ENCODE measurements at places on chromosomes 13 and 19.
A peak's percentile ranks its signal among the peaks of the same experiment; 100 is the strongest.

DNA sequence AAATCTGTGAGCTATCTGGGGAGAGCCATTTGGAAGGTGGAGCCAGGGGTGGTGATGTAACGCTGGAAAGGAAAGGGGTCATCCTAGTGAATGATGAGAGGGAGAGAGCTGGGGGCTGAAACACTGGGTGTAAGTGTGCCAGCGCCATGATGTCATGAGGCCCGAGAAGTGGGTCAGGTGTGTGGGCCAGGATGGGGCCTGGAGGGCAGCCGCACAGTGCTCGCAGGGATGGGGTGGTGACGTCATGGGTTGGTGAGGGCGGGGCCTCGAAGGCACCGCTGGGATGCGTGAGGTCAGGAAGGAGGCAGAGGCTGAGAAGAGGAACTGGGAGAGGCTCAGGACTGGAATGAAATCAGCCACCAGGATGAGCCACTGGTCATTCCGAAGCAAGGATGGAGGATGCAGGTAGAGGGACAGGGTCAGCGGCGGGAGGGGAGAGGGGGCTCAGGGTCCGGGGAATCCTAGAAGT, 4.4 kb downstream of the CCDC61 start:
- no peak for DNase-seq

GRCh38 chr19:49142866-49143335, 12.3 kb downstream of the HRC start:
- DNase-seq, result no peak

GRCh38 chr19:334296-335071, 10.1 kb downstream of the MIER2 start:
- no peak for DNase-seq

DNA sequence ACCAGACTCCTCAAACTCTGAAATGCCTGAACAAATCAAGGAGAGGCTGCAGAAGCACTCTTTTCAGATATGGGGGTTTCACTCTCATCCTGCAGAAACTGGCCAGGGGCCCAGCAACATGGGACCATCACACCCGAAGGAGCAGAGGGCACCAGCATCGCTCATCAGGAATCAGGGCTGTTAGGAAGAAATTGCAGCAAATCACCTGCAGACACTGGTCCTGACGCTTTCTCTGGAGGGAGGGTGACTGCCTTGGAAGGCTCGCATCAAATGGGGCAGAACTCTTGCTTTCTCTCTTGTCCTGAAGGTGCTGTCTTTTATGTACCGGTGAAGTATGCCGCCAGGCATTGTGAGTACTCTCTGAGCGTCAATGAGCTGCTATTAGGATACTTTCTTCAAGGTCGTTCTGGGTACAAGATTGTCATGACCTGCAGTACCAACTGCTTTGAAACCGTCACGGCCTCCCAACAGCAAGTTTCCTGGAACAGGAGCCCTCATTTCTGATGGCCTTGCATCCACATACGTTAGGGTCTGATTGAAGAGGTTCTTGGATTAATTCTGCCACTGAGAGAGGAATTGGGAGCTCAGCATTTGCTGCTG, 155.7 kb upstream of the SOX1 start:
- no peak for DNase-seq

DNA sequence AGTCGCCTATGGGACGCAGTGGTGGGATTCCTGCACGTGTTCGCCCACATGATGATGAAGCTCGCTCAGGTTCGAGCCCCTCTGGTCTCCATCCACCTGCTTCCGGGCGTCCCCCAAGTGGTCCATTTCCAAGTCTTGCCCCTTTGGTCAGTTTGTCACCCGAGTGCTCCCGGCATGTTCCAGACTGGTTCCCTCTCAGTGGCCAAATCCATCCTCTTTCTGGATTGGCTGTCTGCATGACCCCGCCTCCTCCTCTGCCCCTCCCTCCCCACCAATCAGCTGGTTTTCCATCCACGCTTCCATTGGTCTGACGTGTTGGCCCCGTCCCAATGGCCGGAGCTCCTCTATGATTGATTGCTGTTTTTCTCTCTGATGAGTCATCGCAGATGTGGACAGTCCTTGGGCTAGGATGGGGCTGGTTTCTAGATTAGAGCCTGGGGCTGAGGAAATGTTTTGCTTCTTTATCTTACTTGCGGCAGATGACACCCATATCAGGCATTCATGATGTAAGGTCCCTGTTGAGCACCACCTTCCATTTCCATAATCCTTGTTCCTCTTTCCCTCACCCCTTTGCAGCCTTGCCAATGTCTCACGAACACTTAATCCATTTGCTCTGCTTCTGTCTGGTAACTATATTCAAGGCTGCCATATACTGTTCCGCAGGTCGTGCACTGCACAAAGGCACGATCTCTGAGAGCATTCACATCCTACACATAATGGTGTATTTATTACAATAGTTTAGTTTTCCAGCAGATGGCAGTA, 73.8 kb downstream of the MAP4K1 start:
- peak; percentile 77 for DNase-seq

DNA sequence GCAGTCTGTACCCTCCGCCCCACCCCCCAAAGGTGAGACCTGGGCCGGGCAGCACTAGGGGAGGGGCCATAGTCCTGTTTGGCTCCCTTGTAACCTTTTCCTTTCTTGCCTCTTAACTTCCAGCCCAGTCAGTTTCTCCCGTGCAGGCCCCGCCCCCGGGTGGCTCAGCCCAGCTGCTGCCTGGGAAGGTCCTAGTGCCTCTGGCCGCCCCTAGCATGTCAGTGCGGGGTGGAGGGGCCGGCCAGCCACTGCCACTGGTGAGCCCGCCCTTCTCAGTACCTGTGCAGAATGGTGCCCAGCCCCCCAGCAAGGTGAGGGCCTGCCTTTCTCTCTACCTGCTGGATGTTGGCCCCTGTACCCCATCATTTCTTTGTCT, 10.5 kb upstream of the PRR19 start:
- no peak for DNase-seq

DNA sequence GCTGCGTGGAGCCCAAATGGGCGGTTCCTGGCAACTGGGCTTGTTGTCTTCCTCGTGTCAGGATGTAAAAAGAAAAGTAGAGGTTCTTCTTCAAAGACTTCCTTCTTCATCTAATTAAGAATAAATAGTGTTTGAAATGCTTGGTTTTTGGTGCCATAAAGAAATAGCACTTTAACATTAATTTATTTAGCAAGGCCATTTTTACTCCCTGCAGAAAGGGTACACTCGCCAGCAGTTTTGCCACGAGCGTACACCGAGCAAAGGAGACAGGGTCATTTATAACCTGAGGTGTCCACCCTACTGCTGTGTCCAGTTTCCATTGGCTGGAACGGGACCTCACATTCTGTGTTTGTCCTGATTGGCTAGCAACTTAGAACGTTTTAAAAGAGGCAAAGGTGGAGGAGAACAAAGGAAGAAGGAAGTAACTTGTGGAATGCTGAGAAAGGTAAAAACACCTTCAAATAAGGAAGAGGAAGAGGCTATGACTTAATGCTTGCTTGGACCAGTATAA, 21.8 kb upstream of the OR10H1 start:
- DNase-seq, result no peak

- DNase-seq, result peak; percentile 11
Observed at GRCh38 chr19:50173127-50173526, 10.0 kb upstream of the IZUMO2 start.

GRCh38 chr19:14369399-14370168, 11.7 kb upstream of the ADGRE5 start:
- DNase-seq, result no peak

GRCh38 chr19:37506387-37507166, at the start of gene ZNF793:
Gene ZNF793, plus strand, starts transcription at chr19:37506939. Its CDS starts 16,501 bp downstream, at chr19:37523440.
- no peak for DNase-seq

- no peak for DNase-seq
Observed at GRCh38 chr19:16589917-16590316, 17.7 kb upstream of the SLC35E1 start.

DNA sequence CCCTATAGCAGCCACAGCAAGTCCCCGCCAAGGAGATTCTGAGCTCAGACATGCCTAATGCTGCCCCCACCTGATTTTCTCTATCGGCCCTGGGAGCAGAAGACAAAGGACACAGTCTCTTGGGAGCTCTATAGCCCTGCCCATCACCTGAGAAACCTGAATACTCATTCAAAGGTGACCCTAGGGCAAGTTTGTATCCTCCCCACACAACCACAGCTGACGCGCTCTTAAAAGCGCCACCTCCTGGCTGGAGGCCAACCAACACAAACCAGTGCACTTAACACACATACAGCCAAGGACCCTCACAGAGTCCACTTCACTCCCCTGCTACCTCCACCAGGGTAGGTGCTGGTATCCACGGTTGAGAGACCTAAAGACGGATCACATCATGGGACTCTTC, 8.8 kb upstream of the IGFL4 start:
- DNase-seq, result peak; percentile 12

DNA sequence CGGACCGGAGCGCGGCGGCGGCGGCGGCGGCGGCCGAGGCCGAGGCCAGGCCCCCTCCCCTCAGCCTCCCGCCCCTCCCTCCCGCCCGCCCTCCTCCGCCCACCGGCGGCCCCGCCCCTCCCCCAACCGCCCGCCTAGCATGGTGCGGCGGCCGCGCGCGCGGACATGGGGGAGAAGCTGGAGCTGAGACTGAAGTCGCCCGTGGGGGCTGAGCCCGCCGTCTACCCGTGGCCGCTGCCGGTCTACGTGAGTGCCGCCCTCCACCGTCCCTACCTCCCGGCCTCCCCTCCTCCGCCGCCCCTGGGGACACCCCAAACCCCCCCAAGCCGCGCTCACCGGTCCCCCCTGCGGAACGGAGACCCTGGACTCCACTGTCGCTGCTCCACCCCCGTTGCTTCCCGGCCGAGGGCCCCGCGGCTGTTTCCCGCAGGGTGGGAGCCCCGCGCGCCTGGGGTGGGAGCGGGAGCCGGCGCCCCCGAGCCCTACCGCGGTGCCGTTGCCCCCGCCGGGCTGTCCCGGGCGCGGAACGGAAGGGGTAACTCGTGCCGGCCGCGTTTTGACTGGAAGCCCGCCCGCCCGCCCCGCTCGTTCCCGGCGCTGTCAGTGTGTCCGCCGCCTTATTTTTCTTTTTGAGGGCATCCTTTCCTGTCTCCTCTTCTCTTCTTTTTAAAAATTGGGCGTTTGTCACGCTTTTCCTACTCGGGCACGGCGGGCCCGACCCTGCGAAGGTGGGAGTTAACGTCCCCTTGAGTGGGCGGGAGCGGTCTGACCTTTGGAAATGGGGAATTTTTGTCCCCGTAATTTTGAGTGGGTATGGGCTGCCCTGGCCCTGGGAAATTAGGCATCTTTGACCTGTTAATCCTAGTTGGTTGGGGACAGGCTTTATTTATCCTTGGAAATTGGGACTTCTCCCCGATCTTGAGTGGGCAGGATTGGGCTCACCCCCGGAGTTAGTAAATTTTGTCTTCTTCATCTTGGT, 576 bp downstream of the DOT1L start:
- DNase-seq, result no peak

GRCh38 chr19:45279587-45280192, 28.6 kb downstream of the MARK4 start:
- DNase-seq, result no peak

DNA sequence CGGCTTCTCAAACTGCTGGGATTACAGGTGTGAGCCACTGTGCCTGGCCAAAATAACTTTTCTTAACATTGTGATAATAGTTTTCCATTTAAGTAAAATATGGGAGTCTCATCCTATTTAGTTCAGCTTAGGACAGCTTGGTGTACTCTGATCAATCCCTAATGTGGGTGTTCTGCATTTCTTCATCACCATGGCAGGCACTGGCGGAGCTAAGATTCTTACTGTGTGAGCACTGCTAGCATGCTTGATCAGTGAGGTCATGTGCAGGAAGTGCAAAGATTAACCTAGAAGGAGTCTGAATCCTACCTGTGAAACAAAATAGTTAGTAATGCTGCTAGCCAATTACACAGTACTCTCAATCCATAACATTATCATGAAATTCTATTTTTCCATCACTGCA, 1684.2 kb upstream of the SLC10A2 start:
- DNase-seq, result no peak

DNA sequence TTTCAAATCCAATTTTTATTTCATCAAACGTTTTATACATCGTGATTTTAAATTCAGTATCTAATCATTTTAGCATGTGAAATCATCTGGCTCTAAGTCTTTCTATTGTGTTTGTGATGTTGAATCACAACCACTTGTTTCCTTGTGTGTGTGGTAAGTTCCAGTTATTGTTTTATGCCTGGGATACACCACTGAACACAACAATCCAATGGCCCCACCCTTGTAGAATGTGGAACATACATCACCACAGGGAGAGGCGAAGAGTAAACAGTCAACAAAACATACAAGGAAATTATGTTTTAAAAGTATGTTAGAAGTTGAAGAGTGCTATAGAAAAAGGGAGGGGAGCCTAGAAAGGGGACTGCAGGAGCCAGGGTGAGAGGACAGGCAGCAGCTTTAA, 100.5 kb downstream of the EPSTI1 start:
- no peak for DNase-seq

- DNase-seq, result no peak
Observed at GRCh38 chr13:26653310-26653709, 95.8 kb downstream of the WASF3 start.

GRCh38 chr13:51071493-51071892, 39.6 kb downstream of the C13orf42 start:
- no peak for DNase-seq

- DNase-seq, result peak; percentile 81
Observed at GRCh38 chr13:32811297-32811800, 204.9 kb upstream of the KL start.

- no peak for DNase-seq
Observed at GRCh38 chr13:26518451-26518959, 39.0 kb upstream of the WASF3 start.

DNA sequence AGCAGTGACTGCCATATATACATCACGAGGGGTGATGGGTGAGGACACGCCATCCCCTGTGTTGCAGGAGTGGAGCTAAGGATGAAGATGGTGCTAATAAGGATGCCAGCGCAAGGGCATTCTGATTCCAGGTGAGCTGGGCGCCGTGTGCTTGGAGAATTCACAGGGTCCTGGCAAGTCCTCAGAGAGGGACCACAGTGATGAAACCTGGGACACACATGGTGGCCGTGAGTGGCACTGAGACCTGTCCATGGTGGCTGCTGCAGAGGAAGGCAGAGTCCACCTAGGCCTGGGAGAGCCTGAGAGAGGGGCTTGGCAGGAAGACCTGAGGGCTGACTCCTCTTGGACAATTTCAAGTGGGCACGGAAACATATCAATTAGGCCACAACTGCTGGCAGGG, 65.2 kb downstream of the RFX2 start:
- DNase-seq, result no peak

- peak; percentile 69 for DNase-seq
Observed at GRCh38 chr13:48156466-48156865, 61.6 kb upstream of the MED4 start.

- no peak for DNase-seq
Observed at GRCh38 chr13:39998166-39998565, 342.7 kb downstream of the COG6 start.

GRCh38 chr13:55577082-55577846, 1563.5 kb upstream of the PRR20A start:
- no peak for DNase-seq

DNA sequence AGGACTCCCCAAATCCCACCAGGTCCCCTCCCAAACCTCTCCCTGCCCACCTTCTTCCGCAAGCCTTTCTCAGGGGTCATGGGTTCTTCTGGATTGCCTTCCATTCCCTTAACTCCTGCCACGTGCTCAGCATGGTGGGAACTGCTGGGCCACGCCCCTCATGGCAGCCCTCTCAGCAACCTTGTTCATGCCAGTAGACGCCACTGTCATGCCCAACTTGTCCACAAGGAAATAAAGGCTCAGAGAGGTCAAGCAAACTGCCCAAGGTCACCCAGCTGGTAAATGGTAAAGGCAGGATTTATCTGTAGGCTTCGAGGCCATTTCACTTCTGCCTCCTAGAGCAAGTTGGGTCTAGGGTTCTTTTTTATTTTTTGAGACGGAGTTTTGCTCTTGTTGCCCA, 10.9 kb downstream of the PRAM1 start:
- DNase-seq, result no peak
